Suppressor macrophage treated with lipopolysaccharide for 4 hours (primary cell): ENCODE measurements at places on chromosomes 12 and 14.
A peak's percentile ranks its signal among the peaks of the same experiment; 100 is the strongest.

DNA sequence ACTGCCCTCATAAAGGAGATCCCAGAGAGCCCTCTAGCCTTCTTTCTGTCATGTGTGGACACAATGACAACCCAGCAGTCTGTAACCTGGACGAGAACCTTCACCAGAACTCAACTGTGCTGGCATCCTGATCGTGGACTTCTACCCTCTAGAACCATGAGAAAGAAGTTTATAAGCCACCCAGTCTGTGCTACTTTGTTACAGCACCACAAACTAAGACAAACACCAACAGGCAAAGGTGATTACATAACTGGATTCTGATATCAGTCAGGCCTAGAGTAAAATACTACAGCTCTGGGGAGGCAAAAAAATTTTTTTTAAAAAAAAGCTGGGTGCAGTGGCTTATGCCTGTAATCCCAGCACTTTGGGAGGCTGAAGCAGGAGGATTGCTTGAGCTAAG is 18.5 kb downstream of the TM7SF3 start:
- no peak for DNase-seq

DNA sequence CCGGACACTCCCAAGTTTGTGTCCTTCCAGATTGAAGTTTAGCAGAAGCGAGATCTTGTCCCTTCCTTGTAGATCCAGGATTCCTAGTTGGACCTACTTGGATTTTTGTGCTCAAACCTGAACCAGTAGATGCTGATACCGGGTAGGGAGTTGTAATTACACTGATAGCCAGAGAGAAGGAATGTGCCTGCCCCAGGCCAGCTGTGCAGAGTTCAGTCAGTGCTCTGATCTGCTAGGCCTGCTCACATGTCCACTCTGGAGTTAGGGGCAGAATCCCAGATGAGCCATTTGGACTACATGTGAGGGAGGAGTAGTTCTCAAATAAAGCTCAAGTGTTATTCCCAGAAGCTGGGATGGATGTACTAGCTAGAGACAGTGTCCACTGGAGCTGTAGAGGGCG is 65.7 kb downstream of the PRKCH start:
- no peak for DNase-seq

DNA sequence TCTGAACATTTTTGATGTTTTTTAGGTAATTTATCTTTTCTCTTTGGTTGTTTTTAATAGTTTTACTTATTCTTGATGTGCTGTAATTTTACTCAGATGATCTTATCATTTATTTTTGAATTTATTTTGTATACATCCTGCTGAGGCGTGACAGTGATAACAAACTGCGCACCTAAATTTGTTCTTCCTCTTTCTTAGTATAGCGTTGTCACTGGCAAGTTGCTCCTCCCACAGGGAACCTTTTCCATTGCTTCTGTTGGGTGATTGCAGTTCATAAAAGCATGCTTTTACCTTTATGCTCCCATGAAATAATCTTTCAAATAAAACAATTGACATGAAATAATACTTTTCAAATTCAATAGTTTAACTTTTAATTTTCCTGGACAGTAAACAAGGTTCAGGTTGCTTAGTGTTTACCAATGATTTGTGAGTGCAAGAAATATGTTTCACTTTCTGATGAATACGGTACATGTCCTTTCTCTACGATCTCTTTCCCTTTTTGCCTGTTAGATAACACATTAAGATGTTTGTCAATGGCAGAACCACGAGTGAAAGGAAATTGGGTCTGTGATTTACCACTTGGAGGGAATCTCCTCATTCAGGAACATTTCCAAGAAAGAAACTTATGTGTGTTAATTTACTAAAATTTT is 223.3 kb downstream of the CCDC91 start:
- DNase-seq = no peak

DNA sequence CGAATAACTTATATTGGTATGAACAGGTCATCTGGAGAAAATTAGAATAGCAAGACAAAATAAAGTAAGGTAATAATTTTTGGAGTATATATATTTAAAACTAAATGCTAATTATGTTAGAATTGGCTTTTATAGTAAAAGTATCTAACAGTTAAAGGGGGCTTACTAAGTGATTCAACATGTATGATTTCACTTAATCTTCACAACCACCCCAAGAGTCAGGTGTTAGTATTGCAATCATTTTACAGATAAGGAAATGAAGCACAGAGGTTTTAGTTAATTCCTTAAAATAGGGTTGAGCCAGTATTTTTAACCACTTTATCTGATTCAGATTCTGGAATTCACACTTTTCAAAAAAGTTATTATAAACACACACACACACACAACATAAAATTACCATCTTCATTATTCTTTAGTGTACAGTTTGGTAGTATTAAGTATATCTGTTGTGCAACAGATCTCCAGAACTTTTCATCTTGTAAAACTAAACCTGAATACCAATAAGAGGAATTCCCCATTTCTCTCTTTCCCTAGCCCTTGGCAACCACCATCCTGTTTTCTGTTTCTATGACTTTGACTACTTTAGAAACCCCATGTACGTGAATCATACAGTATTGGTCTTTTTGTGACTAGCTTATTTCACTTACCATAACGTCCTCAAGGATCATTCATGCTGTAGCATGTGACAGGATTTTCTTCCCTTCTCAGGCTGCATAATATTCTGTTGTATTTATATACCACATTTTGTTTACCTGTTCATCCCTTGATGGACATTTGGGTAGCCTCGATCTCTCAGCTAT is 12.5 kb downstream of the A2M start:
- peak; percentile 47 for DNase-seq

GRCh38 chr12:67471810-67472209 is 176.7 kb upstream of the DYRK2 start:
- no peak for DNase-seq

DNA sequence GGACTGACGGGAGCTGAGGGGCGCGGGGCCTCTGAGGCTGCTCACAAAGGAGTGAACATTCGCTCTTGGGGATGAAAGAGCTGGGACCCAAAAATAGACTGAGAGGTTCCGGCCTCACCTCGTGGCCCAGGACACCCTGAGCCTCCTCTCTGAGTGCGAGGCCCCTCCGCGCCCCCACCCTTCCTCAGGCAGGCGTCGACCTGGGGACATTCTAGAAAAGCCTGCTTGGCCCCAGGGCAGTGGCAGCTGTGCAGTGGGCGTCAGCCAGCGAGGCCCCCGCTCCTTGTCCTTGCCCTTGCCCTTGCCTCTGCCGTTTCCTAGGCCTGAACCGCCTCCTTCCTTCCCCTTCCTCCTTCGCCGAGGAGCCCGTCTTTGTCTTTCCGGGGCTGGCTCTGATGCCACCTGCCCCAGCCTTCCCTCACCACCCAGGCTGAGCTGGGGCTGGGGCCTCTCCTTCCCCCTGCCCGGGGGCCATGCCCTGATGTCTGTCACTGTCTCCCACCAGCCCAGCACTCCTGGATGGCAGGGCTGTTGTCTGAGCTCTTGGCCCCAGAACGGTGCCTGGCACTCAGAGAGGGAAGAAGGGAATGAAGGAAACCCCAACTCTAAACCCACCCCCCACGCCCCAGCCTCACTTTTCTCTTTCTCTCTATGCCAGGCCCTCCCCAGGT is 208.2 kb upstream of the RTL1 start:
- DNase-seq = no peak

DNA sequence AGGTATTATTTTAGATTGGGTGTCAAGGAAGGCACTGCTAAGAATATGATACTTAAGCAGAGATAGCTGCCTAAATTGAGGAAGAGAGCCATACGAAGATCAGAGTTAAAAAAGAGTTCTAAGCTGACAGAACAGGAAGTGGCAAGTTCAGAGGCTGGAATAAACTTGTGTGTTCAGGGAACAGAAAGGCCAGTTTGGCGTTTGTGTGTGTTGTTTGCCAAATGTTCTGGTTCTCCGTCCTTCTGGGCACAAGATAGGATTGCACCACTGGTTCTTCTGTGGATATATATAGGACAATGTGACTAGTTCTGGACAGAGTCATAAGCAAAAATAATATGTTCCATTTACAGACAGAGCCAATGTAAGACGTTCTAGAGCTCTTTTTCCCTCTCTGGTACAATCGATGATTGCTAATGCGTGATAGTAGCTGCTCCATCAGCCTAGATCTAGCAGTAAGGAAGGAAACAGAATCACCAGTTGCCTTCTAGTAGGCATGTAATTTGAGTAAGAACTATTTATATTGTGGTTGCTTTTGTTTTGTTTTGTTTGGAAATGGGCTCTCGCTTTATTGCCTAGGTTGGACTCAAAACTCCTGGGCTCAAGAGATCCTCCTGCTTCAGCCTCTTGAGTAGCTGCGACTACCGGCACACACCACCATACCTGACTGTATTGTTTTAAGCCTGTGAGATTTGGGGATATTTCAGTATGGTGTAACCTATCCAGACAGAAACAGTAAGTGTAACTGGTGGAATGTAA is 7.4 kb downstream of the BBS10 start:
- DNase-seq = peak; percentile 33

DNA sequence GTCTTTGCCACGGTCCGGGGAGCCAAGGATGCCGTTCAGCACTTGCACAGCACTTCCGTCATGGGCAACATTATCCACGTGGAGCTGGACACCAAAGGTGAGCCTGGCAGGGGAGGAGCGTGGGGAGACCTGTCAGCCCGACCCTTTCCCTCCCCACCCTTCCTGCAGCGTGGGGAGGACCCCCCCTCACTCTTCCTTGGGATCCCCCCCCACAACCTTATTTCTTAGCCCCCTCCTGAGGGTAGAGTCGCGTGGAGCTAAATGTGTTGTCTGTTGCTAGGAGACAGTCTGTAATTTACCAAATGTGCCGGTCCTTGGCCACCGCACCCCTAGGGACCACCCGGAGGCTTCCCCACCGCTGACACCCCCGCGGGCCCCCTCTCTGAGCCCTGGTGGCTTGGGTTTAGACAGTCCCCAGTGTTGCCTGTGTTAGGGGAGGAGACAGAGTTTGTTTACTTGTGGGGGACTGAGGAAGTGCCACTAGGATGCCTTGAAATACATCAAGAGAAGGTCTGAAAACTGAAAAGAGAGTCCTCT is 2.3 kb downstream of the SETD1B start:
- DNase-seq = no peak

- DNase-seq = no peak
Observed at GRCh38 chr14:64726585-64726890, 22.3 kb downstream of the PLEKHG3 start.

- DNase-seq = no peak
Observed at GRCh38 chr14:103869406-103870143, 22.2 kb upstream of the PPP1R13B start.

DNA sequence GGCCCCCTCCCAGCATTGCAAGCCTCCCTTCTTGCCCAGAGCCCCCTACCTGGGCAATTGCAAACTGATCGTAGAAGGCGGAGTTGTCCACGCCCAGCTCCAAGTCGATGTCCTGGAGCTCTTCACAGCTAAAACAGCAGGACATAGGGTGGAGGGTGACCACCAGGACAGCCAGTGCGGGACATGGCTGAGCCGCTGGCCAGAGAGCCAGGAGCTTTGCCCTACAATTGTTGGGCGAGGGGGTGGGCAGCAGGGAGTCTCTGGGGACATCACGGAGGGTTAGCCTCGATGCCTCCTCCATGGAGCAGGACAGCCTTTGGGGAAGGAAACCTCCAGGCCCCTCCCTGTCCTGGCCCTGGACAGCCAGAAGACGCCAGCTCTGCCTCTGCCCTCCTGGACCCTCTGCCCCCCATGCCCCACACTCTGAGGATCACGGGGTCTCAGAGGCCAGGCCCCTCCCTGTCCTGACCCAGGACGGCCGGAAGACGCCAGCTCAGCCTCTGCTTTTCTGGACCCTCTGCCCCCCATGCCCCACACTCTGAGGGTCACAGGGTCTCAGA is 9.4 kb downstream of the TMEM179 start:
- DNase-seq = no peak

DNA sequence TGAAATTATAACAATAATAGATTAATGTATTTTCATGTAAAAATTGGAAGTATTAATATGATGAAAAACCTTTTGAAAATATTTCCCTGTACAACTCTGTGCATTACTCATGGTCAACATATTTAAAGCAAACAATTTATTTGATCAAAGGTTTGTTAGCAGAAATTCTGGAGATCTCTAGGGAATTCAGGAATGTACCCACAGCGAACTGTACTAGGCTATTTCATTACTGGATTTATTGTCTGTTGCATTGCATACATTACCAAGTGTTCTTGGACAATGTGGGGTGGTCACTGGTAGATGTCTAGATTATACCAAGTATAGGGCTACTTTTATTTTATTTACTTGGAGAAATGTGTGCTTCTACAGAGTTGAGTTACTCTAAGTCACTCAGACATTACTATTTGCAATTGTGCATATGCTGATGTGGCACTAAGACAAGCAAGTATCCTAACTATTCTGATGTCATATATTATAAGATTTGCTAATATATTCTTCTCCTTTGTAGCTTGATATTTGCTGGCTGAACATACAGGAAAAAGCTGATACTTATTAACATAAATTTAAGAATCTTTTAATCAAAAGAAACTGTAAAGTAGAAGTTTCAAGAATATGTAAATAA is 323.3 kb downstream of the CCER1 start:
- no peak for DNase-seq

- no peak for DNase-seq
Observed at GRCh38 chr14:87934185-87934584, 58.8 kb downstream of the GALC start.

- peak; percentile 33 for DNase-seq
Observed at GRCh38 chr14:59278111-59278510, 89.6 kb downstream of the DAAM1 start.

GRCh38 chr12:116423094-116423493 is 136.1 kb upstream of the MAP1LC3B2 start:
- peak; percentile 84 for DNase-seq

DNA sequence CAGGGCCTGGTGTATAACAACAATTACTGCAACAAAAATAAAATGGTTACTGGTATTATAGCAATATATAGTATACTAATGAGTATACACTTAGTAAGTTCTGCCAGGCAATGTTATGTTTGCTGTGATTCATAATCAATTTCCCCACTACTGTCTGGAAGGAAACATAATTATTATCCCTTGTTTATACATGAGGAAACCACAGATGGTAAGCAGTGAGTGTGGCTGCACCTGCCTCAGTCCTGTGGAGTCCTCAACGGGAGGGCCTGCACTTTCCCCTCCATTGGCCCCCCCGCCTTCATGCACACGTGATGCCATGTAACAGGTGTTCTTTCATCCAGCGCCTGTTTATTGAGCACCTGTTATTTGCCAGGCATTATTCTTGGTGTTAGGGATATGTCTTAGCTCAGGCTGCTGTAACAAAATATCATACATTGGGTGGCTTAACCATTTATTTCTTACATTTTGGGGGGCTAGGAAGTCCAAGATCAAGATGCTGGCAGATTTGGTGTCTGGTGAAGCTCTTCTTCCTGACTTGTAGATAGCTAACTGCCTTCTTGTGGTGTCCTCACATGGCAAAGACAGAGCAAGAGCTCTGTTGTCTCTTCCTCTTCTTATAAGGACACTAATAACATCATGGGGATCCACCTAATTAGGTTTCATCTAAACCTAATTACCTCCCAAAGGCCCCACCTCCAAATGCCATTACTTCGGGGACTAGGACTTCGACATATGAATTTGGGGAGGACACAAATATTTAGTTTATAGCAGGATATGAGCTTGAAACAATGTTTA is 59.5 kb upstream of the CHGA start:
- DNase-seq = peak; percentile 11

- DNase-seq = no peak
Observed at GRCh38 chr14:58665773-58666500, 28.2 kb downstream of the DACT1 start.

GRCh38 chr12:39807043-39807442 is 187.4 kb upstream of the ABCD2 start:
- peak; percentile 9 for DNase-seq
